ENCODE measurements at places on chromosomes 3 and 15.

GRCh38 chr3:43162230-43163084, 56.6 kb upstream of the POMGNT2 start:
- DNase-seq: peak; percentile 29

DNA sequence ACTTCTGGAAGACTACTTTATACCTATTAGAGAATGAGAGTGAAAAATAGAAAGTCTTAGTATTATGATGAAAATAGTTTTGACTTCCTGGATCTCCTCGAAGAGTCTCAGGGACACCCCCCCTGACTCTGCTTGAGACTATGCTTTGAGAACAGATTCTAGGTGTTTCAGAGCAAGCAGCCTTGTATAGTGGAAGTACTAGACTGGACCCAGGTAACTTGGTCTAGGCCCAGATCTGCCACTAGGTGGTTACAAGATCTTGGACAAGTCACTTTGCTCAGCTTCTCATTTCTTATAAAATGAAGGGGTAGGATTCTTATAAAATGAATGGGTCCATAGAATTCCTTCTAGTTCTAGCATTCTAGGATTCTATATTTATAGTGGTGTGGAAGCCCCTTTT, 9.1 kb downstream of the ABHD5 start:
- DNase-seq: no peak

GRCh38 chr3:70832834-70833205, 520.4 kb upstream of the MDFIC2 start:
- DNase-seq: no peak

- DNase-seq: no peak
These were observed 98.8 kb downstream of the TGFBR2 start for GRCh38 chr3:30704931-30705890.

GRCh38 chr3:70110066-70110465, 110.5 kb downstream of the SAMMSON start:
- no peak for DNase-seq

DNA sequence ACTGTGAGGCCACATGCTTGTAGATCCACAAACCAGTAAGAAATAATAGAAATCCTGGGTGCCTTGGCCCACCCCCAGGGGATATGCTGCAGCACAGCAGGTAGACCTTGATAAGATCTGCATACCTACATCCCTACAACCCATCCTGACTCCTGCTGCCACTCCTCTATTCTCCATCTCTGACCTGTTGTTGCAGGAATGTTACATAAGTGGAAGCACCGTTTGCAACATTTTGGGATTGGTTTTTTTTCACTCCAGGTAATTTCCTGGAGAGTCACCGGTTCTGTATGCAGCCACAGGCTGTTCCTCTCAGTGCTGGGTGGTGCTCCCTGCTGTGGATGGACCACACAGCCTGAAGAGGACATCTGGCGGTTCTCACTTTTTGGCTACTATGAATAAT, 16.1 kb upstream of the CSPG5 start:
- DNase-seq: no peak

GRCh38 chr3:170100944-170101343, 63.1 kb downstream of the GPR160 start:
- DNase-seq: no peak
